ENCODE measurements at places on chromosomes 6 and 20.

GRCh38 chr6:168730931-168731716 lies 290.1 kb downstream of the SMOC2 start:
- no peak for DNase-seq

DNA sequence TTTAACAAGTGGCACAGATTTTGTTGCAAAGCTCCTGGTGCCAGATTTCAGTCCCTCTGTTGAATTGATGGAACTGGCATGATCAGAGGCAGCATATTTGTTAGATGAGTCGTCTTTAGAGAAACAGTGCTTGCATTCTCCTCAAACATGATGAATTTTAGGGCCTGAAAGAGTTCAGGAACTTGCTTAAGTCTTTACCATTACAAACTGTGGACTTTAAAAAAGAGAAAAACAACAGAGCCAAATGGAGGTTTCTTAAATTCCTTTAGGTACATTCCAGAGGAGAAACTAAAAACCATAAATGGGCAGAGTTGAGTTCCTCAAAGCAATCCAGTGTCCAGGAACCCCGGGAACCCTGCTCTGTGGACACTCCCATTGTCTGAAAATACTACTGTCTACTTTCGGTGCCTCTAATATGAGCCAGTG lies 2.5 kb downstream of the GTF2H5 start:
- no peak for DNase-seq

GRCh38 chr20:18662279-18663040 lies 74.6 kb downstream of the DTD1 start:
- no peak for DNase-seq

GRCh38 chr6:36847152-36847551 lies 7.9 kb upstream of the CPNE5 start:
- DNase-seq, result no peak

DNA sequence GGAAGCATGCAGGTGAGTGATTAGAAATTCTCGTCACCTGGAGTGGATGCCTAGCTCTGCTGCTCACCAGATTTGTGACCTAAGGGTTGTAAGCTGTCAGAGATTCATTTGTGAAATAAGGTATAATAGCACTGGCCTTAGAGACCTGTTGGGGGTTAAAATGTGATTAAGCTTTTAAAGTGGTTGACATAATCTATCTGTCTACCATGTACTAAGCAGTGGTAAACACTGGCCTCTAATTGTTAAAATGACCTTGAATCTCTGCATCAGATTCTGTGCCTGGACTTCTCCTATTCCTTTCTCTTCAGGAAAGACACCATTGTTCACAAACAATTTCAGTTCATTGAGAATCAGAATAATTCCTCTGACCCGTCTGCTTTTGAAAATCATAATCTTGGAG lies 536.2 kb downstream of the CBLN4 start:
- no peak for DNase-seq

DNA sequence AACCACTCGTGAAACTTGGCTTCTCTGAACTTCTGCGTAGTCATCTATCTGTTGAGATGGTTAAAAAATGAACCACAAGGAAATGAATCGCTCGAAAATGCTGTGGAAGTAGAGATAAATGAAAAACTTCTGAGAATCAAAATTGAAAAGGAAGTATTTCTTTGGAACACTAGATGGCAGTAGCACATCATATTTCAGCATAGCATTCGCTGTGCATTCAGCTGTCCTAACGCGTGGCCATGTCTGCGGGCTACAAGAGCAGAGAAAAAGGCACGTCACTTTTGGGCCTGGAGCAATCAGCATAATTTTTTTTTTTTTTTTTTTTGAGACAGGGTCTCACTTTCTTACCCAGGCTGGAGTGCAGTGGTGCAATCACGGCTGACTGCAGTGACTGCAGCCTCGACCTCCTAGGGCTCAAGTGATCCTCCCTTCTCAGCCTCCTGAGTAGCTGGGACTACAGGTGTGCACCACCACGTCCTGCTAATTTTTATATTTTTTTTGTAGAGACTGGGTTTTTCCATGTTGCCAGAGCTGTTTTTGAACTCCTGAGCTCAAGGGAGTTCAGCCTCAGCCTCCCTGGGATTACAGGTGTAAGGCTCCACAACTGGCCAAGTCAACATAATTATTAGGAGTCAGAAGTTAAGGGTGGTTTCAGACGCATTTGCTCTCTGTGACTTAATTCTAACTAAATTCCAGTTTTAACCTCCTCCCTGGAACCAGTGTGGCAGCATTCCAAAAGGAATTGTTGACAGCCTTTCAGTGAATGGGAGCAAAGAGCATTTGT lies 8.8 kb upstream of the PERP start:
- peak; percentile 27 for DNase-seq

DNA sequence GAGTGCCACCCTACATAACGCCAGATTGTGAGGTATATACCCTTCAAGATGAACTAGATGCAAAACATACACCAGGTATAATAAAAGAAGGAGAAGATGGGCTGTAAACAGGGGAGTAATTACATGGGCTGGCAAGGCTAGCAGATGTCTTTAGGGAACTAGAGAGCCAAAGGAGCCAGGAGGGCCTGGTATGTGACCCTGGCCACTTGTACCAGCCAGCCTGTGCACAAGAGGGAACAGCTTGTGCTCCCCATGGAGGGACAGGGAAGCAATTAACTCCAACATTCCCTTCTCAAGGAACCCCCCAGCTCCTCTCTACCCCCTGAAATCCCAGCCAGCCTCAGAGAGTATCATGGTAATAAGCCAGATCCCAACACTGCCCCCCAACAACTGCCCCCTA lies 139.9 kb downstream of the HIVEP2 start:
- no peak for DNase-seq

GRCh38 chr6:161035182-161035980 lies 43.8 kb downstream of the MAP3K4 start:
- DNase-seq, result no peak

DNA sequence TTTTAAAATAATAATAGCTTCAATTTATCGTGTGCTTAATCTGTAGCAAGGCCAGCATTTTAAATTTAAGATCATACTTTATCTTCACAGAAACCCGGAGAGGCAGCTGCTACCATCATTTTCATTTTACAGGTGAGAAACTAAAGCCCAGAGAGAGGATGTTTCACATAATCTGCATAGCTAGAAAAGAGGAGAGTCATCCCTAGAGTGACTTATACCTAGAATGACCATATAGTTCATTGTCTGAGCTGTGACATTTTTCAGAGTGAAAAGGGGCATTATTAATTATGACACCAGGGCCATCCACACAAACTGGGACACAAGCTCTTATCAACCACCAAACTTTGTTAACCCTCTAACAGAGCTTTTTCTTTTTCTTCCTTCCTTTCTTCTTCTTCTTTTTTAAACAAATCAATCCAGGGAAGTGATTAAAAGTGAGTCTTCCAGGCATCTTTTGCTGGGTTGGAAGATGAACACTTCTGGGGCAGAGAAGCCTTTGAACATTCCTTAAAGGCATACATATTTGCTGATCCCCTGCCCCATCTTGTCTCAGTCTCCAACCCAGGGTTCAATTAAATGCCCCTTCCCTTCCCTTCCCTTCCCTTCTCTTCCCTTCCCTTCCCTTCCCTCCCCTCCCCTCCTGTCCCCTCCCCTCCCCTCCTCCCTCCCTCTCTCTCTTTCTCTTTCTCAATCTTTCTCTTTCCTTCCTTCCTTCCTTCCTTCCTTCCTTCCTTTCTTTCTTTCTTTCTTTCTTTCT lies 272.5 kb upstream of the JAG1 start:
- no peak for DNase-seq

DNA sequence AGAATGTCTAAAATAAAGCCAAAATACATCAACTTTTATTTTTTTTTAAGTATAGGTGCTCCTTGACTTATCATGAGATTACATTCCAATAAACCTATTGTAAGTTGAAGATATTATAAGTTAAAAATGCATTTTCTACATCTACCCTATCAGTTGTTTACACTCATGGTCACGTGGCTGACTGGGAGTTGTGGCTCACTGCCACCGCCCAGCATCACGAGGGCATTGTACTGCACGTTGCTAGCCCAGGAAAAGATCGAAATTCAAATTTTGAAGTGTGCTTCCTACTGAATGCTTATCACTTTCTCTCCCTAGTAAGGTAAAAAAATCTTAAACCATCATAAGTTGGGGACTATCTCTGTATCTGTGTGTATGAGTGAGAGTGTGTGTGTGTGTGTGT lies 126.6 kb upstream of the RIN2 start:
- DNase-seq, result no peak

GRCh38 chr20:20430066-20430465 lies 62.2 kb downstream of the INSM1 start:
- no peak for DNase-seq

GRCh38 chr6:37807656-37808055 lies 11.9 kb upstream of the ZFAND3 start:
- DNase-seq, result no peak

DNA sequence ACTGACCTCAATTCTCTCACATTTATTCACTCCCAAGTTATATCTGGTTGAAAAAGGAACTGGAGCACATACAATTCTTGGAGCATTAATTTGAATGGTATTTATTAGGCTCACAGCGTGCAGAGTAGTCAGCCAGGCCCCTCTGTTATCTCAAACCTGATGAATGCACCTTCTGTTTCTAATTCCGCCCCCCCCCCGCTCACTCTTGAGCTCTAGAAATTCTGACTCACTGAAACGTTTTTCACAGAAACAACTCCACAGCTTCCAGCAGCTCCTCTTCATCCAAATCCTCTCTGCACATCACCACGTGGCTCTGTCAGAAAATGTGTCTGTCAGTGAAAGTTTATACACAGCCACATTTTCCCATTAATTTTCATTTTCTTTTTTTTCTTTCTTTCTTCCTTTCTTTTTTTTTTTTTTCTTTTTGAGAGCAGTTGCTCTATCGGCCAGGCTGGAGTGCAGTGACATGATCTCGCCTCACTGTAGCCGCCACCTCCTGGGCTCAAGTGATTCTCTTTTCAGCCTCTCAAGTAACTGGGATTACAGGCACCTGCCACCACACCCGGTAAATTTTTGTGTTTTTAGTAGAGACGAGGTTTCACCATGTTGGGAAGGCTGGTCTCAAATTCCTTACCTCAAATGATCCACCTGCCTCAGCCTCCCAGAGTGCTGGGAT lies 109.4 kb downstream of the TBXT start:
- DNase-seq, result no peak

DNA sequence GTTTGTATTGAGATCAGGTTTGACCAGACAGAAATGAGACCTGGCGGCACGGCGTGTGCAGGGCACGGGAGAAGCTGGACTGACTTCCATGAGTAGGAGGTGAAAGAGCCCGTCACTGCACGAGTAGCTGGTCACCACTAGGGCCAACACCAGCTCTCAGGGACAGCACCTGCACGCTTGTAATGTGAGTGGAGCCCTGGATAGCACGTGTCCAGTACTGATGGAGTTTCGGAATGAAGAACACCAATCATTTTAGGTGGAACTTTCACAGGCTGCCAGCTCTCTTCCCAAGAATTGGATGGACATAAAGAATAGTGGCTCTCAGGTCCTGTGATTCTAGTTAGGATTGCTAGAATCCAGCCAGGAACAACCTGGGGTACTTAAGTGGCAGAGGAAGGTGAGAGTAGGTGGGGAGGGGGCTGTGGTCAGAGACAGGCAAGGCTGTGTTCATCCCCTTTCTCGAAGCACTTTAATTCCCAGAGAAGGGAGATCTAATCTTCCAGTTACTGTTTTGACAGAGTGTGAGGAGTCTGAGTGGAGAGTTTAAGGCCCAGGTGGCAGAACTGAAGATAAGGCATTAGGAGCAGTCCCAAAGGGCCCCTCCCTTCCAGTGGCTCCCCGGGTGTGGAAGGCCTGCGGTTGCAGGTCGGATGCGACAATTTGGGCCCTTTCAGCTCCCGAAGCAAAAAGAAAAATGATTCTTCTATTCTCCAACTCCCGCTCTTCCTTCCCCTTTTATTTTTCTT lies 314.8 kb downstream of the QKI start:
- DNase-seq, result no peak

DNA sequence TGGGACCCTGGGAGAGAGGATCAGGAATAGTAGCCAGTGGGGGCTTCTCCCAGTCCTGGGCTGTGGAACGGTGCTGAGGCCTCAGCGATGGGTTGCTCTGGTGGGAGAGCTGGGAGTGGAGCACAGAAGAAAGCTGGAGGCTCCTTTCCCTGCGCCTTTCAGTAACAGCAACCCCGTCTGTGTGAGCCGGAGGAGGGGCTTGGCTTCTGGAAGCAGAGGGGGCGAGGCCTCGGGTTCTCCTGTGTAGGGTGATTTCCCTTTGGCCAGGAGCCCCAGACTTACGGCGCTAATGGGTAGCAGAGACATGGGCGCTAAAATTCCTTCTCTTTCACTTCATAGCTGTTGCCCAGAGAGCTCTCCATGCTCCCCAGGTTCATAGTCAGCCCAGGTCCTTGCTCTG lies 55.0 kb downstream of the DAAM2 start:
- no peak for DNase-seq

DNA sequence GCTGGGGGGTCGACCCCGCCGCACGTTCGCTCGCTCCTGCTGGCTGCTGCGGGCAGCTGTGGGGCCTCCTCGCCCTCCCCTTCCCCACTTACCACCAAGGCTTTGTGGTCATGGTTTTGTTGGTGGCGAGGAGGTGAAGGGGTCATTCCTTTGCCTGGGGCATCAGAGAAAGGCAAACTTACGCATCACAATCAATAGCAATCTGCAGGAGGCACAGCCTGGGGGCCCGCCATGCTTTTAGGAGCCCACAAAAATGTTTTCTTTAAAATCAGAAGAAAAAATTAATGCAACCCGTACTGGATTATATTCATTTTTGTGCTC lies 137.0 kb downstream of the IMPG1 start:
- DNase-seq, result no peak

- DNase-seq, result no peak
Measured at GRCh38 chr20:5161536-5162164, 34.8 kb downstream of the CDS2 start.

GRCh38 chr6:161443848-161444247 lies 170.0 kb upstream of the AGPAT4 start:
- DNase-seq, result no peak

DNA sequence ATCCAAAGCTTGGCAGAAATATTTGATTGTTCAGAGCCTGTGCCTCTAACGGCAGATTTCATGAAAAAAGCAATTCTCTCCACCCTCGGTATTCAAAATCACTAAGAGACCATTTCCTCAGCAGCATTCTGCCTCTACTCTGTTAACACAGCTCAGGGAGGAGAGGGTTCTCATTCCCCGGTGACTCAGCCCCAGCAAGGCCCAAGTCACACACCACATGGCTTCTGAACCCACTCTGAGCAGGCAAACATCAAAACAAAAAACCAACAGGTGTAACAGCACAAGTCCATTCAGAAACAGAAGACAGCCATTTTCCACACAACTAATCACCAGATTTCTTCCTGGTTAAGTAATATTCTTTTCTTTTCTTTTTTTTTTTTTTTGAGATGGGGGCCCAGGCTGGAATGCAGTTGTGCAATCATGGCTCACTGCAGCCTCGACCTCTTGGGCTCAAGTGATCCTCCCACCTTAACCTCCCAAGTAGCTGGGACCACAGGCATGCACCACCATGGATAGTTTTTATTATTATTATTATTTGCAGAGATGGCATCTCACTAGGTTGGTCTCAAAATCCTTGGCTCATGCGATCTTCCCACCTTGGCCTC lies 55.4 kb downstream of the GFOD1 start:
- DNase-seq, result no peak

DNA sequence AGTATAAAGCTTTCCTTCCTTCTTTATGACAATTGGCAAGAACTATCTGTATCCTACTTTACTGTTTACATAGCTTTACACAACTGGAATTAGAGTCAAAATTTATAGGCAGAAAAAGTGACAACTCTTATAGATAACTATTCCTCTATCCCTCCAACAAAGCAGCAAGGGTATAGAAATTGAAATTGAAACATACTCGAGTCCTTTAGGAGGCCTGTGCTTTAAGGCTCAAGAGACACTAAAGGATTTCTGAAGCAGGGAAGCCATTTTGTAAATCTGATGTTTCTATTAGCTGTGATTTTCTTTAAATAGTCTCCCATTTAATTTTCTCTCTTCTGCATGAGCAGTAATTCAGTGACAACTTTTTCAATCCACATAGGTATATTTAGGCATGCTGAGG lies 567.6 kb upstream of the MAN1A1 start:
- no peak for DNase-seq

Measured in T-cell (primary cell).